ENCODE measurements at places on chromosomes 16 and 17.

GRCh38 chr16:4868535-4868934 lies 21.3 kb downstream of the UBN1 start:
- DNase-seq, result no peak

GRCh38 chr17:38421871-38422827 lies 6.1 kb upstream of the ARHGAP23 start:
- DNase-seq, result no peak

- DNase-seq, result no peak
Measured at GRCh38 chr16:55570159-55570558, 3.7 kb downstream of the CAPNS2 start.

DNA sequence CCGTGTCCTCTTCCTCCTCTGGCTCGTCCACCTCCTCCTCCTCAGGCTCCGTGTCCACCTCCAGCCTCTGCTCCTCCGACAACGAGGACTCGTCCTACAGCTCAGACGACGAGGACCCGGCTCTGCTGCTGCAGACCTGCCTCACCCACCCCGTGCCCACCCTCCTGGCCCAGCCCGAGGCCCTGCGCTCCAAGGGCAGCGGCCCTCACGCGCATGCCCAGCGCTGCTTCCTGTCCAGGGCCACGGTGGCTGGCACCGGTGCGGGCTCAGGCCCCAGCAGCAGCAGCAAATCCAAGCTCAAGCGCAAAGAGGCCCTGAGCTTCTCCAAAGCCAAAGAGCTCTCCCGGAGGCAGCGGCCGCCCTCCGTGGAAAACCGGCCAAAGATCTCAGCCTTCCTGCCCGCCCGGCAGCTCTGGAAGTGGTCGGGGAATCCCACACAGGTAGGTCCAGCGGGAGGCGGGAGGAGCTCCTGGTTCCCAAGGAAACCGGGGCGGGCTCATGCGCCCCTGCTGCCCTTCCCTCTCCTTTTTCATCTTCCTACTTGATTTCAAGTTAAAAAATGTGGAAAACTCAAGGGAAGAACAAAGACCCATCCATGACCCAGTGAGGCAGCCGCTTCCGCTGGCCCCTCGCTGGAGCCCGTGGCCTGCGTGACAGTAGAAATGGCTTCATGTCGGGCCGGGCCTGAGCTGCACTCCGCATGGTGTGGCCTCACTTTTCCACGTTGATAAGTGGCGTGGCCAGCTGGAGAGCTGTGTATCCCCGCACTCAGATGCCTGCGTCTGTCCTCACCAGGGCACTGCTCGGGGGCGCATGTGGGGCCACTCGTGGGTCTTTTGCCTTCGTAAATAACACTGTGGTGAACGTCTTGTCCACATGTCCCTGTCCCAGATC lies 50.7 kb downstream of the ACTG1 start:
- DNase-seq, result no peak

DNA sequence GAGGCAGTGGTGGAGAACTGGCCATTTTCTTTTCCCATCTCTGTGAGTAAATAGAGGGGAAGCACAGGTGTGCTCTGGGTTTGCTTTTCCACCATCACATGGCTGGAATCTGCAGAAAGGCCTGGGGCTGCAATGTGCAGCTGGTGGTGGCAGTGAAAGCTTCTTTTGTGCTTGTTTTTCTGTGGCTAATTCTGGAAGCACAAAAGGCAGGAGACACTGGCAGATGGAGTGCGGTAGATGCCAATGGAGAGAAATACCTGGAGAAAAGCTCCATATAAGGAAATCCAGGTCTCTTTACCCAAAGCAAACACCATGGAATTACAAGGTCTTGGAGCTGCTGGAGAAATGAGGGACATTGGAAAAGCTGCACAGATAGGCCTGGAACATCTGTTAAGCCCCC lies 146.9 kb downstream of the HAPSTR1 start:
- DNase-seq, result no peak

DNA sequence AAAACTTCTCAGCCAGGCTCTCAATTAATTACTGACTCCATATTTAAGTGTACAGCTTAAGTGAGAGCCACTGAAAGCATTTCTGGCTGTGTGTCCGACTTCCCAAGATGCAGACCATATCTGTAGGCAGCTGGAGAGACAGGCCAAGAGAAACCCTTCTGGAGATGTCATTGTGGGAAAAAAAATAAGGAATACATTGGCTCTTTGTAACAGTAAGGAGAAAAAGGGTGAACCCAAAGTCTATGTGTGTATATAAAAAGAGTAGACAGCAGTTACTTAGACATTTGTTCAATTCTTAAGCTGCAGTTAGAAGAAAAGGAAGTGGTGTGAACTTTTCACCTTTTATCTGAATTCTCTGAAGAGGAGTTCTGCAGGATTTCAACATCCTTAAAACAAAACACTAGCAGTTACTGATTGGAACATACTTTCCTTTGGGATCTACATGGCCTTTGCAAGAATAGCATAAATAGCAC lies 21.7 kb downstream of the FAM117A start:
- DNase-seq, result no peak
